ENCODE measurements at places on chromosomes 5 and 9. TPM values are rescaled to one million over a fixed set of nuclear protein-coding genes. Genes with fewer than 3 reads are reported as not detected.

The MTX3 gene
- 15.1 TPM for total RNA-seq

The SLC1A3 gene
- total RNA-seq = 29.8 TPM

The GDA gene
- not detected for total RNA-seq

The PCDHB10 gene
- total RNA-seq = 4.6 TPM

GRCh38 chr9:115849679-115850412 lies 303.7 kb upstream of the PAPPA start:
- no peak for DNase-seq

GRCh38 chr9:101442318-101442717 lies 6.7 kb upstream of the ALDOB start:
- DNase-seq = no peak

- no peak for DNase-seq
Measured at GRCh38 chr5:147359581-147359980, 124.8 kb downstream of the STK32A start.

GRCh38 chr9:78311886-78312524 lies 15.1 kb downstream of the PSAT1 start:
- DNase-seq = no peak

DNA sequence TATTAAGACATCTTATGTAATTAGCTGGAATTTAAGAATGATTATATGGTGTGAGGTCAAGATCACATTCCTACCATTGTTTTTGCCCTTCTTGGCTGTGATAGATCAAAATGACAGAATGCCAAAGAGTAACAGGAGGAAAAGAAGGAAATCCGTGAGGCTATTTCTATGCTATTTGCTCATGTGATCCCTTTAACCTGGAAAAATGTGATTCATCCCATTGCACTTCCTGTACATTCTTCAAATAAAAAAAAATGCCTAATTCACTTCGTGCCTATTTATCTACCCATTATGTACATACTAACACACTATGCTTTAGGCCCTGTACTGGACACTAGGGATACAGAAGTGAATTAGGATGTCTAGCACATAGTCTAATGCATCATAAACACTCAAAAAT lies 154.1 kb upstream of the PAPPA start:
- DNase-seq = no peak

GRCh38 chr9:84697509-84698114 lies 28.1 kb downstream of the NTRK2 start:
- peak; percentile 53 for DNase-seq

DNA sequence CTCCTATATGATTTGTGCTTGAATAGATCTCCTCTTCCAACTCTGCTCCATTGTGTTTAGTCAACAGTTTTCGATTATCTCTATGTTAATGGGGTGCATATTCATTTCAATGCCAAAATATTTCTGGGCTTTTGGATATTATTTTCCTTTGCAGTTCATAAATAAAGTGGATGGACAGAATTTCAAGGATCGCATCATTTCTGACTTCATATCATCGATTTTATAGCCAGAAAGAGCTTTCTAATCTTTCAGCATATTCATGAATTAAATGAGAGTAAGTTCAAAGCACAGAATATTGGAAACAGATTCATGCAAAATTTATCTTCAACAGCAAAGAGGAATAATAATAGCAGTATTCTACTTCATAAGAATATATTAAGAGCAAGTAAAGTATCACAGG lies 60.0 kb upstream of the MINAR2 start:
- no peak for DNase-seq

DNA sequence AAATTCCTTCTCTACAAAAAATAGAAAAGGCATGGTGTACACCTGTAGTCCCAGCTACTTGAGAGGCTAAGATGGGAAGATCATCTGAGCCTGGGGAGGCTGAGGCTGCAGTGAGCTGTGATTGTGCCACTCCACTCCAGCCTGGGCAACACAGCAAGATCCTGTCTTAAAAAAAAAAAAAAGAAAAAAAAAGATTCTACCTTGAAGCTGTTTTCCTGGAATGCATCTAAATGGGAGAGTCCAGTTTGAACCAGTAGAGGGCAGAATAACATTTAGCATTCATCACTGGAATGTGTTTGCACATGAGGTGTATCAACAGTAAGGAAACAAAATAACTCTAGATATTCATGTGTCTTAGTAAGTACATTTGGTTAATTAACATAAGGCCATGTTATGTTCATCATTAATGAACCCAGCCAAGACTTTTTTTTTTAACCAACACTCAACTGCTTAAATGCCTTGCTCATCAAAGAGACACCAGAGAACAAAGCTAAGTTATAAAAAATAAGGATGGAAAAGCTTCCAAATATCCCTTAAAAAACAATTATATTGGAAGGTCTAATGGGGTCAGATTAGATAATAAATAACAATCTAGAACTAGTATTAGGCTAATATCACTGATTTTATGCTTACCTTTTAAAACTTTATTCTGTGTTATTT lies 16.1 kb downstream of the IFNE start:
- DNase-seq = no peak

- no peak for DNase-seq
Measured at GRCh38 chr5:78787783-78788182, 139.2 kb upstream of the LHFPL2 start.

DNA sequence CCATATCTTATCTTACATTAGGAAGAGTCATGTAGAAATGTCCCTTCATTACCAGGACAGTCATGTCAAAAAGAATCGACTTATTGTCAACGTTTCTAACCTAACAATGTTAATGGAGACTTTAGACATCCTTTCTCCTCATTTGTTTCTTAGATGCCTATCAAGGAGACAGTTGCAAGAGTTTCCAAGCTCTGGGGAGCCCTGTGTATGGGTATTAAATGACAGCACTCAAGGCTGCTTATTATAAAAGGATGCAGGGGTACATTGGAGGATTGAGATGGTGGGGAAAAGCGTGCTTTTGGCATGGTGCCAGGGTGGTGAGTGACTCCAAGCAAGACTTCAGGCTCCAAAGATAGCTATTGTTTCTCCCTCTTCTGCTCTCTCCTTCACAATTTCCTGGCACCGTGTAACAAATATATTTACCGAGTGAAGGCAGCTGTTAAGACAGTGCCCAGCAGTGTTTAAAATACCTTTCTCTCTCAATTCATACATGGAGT lies 461.3 kb upstream of the CLINT1 start:
- no peak for DNase-seq

Measured in breast epithelium (tissue), 4 donors.